ENCODE measurements at places on chromosomes 4 and X. TPM values are rescaled to one million over a fixed set of nuclear protein-coding genes. Genes with fewer than 3 reads are reported as not detected.

DNA sequence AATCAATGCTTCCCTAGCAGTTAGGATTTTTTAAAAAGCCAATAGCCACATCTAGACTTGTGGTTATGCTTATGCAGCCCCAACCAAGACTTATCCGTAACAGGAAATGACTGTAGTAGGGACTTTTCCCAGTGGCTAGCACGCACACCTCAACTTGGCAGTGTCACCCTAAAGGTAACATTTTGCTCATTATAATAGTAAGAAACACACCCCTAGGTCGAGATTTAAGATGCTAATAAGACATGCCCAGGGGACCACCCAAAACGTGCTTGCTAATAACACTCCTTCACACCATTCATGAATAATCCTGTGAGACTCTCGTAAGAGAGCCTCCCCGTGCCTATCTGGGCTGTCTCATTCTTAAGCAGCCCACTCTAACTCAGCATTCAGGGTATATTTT is 195.3 kb downstream of the CHIC1 start:
- DNase-seq: no peak

DNA sequence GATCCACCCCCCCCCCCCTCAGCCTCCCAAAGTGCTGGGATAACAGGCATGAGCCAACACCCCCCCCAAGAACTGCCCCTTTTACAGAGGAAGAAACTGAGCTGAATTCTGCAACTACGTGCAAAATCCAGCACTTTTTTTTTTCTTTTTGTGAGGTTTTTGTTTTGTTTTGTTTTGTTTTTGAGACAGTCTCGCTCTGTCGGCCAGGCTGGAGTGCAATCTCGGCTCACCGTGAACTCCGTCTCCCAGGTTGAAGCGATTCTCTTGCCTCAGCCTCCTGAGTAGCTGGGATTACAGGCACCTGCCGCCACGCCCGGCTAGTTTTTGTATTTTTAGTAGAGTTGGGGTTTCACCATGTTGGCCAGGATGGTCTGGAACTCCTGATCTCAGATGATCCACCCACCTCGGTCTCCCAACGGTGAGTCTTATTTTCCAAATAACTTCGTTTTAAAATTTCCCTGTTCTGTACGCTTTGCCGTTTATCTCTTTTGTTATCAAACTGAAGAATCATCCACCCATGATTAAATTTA is 4.9 kb downstream of the CRLF2 start:
- no peak for DNase-seq

DNA sequence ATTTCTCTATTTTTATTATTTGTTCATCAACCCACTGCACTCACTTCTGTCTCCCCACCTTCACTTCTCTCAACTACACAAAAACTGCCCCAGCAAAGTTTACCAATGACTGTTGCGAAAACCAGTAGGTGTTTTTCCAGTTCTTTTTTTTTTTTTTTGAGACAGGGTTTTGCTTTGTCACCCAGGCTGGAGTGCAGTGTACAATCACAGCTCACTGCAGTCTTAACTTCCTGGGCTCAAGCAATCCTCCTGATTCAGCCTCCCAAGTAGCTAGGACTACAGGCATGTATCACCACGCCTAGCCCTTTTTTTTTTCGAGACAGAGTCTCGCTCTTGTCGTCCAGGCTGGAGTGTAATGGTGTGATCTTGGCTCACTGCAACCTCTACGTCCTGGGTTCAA is 24.1 kb upstream of the HPRT1 start:
- no peak for DNase-seq

DNA sequence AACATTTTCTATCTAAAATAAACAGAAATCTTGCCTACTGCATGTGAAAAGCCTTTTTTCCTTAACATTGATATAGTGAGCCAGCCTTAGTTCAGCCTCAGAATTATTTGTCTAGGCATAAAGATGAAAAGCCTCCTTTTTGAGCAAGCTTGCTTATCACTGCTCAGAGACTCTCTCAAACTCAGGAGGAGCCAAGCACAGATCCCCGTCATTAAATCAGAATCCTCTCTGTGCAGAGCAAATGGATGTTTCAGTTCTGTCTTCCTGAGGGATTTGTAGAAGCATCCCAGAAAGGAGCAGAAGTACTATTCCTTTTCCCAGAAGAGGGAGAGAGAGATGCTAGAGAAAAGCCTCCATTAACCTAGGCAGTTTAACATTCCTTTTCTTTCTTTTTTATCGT is 186.9 kb upstream of the LNX1 start:
- DNase-seq: no peak

- DNase-seq: no peak
These were observed 205.8 kb upstream of the MAMLD1 start for GRCh38 chrX:150157291-150157690.

DNA sequence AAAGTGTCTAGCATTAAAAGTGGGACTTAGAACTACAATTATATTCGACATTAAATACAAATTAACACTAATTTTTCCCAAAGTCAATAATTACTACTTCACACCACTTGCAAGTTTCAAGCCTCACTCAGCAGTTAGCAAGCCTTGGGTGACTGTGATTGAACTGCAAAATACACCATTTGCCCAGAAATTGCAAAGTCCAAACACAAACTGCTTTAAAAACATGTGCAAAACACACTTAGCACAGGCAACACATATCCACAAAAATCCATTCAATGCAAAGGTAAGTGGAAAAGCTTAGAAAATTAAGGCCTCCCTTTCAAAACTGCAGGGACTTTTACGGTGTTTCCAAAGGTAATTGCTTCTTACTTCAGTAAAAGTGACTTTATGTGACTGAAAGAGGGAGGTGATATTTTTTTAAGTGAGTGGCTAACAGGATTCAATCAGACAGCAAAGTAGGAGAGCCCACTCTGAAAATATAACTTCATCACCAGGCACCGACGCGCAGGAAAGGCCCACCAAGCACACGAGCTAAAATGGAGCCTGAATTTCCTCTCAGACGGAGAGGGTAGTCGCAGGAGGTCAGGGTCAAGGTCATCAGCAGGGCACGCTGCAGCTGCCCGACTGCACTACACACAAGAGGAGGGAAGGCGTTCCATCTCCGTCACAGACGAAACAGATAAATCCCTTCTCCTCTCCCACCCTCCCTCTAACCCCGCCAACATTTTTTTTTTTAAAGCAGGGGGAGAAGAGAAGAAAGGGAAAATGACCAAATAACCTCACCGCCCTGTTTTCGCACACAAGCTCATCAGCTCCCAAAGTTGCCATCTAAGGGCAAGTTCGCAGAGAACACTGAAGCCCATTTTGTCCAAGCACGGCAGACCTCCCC is 3.1 kb downstream of the ZNF827 start:
- DNase-seq: no peak

DNA sequence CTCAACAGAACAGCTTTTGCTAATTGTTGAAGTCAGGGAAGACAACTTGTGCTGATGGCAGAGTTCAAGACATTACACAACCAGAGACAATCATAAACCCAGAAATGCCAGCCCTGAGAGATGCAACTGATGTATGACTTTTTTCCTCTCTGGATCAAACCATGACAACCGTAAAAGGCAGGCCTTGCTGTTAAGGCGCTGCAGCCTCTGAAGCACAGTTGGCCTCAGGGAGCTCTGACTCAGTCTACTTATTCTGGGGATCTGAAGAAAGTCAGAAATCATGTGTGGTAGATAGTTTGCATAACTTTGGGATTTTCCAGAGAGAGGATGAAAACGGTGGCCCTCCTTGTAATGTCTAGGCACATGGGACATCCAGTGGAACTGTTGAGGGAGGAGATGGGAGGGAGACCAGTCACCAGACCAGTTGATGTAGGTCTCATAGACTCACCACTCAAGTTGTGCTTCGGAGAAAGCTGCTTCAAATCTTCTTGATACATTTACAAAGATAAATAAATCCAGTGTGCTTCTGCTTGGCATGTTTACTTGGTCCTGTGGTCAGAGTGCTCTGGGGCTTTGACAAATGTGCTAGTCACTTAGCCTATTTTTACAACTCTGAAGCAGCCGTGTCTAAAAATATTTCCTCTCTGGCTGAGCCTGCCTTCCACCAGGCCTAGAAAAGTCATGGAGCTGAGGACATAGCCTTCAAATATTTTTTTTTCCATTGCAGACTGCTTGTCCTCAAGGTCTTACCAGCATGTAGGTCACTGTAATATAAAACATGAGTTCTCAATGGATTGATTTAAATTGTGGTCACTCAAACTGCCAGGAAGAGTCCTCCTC is 7.5 kb downstream of the HADH start:
- DNase-seq: peak; percentile 90

DNA sequence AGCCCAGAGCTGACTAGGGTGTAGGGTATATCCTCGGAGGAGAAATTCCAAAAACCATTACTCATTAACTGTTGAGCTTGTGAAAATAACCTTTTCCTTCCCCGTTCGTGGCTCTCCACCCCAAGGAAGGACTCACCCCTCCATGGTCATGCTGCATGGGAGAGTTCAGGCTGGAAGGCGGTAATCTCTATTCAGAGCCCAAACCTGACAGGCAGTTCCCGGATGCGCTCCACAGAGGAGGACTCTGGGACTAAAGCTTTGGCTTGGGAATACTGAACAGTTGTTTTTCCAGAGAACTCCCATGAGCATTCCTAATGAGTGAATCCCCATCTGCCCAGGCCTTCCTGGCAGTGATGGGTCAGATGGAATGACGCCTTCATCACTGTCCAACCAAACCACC is 125.4 kb downstream of the BCOR start:
- DNase-seq: peak; percentile 44

DNA sequence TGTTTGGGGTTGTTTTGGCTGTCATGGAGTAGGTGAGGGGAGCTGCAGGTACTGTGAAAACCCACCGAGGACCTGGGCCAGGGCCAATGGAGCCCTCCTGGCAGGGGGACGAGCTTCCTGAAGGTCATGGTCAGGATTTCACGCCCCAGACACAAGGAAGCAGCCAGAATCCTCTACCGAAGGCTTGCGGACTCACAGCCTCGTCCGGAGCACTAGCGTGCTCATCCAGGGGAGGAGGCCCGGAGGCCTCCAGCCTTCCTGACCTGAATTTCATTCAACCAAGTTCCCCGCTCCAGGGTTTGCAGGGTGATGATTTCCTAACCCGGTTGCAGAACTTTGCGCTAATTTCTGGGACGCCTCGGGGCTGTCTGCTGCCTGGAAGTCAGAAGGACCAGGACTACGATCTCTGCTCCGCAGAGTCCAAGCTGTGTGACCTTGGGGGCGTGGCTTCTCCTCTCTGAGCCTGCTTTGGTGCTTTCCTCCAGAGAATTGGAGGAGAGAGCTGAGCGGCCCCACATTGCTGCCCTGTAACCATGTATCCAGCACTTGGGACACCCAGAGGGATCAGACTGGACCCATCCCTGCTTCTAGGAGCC is 56.2 kb upstream of the ADRA2C start:
- no peak for DNase-seq

- no peak for DNase-seq
These were observed 7.8 kb upstream of the CNGA2 start for GRCh38 chrX:151726751-151727150.

GRCh38 chrX:77779695-77780094 is 6.3 kb downstream of the ATRX start:
- no peak for DNase-seq

DNA sequence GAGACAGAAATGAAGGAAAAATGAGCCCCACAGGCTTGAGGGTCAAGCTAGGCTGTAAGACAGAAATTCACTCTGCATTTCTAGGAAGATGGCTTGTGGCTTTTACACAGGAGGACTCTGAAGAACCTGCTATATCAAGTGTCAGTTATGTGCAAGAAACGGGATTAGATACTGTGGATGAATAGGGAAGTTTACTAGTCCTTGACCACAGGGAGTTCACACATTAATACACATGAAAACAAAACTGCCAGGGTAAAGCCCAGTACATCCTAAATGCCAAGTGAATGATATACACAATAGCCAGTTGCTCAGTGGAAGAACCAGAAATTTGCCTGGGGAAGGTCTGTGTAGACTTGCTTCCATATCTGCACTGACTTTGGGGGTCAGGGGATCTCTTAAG is 53.5 kb downstream of the TMEM131L start:
- no peak for DNase-seq

The INTU gene
- total RNA-seq: 6.2 TPM

The PGAM4 gene
- total RNA-seq: not detected

The PIR gene
- 3.5 TPM for total RNA-seq

The ATP7A gene
- total RNA-seq: 8.0 TPM

The ARHGEF38 gene
- not detected for total RNA-seq

The SPRY1 gene
- 1.8 TPM for total RNA-seq

The SPOCK3 gene
- not detected for total RNA-seq

The RASGEF1B gene
- not detected for total RNA-seq

The MAGEA1 gene
- not detected for total RNA-seq

The MAGEA9B gene
- not detected for total RNA-seq

All from HFFc6 (cell line).